ENCODE measurements at places on chromosomes 13 and 19. TPM values are rescaled to one million over a fixed set of nuclear protein-coding genes. Genes with fewer than 3 reads are reported as not detected.

FUT3 gene
- not detected for total RNA-seq

IL4I1 gene
- total RNA-seq = 9.1 TPM

WDR87 gene
- total RNA-seq = not detected

CEACAM3 gene
- not detected for total RNA-seq

LIG4 gene
- total RNA-seq = 9.2 TPM

GFY gene
- total RNA-seq = not detected

GJB6 gene
- not detected for total RNA-seq

ADGRE1 gene
- total RNA-seq = not detected

GDF15 gene
- total RNA-seq = 165 TPM

DNA sequence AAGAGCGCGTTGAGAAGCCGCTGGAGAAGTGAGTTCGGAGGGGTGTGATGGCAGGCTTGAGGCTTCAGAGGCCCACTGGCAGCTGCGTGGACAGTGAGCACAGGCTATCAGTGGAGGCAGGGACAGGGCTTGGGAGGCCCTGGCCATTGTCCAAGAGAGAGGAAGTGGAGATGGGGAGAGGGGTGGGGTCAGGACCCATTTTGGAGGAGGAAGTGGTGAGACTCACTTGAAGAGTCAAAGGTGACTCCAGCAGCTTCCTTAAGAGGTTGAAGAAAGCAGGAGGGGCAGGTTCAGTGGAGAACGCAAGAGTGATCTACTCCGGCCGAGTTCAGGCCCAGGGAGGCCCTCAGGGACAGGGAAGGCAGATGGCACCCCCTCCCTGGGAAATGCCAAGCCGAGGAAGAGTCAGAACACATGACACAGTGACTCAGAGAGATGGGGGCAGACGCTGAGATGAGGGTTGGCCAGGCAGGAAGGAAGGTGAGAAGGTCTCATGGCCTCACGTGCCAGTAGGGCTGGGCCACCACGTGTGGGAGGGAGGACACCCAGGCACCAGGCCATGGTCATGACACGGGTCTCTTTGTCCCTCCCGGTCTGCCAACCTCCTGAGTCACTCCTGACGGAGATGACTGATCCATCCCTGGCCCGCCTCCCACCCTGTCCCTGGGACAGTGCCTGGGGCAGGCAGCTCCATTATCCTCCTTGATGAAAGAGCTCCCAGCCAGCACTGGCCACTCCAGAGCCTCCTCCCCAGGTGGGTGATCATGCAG lies 10.1 kb upstream of the CD22 start:
- DNase-seq = peak; percentile 48

- DNase-seq = no peak
Observed at GRCh38 chr13:109355875-109356434, 430.4 kb downstream of the IRS2 start.

DNA sequence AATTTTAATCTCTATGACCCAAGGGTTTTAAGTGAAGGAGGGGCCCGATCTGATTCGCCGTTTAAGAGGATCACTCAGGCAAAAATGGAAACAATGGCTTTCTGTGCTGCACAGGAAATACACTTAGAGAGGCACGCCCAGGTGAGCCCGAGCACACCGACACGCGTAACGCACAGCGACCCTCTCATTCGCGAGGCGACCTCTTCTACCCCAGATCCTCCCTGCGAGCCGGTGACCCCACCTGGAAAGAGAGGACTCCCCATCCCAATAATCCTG lies 216 bp downstream of the SH2D3A start:
- DNase-seq = no peak

DNA sequence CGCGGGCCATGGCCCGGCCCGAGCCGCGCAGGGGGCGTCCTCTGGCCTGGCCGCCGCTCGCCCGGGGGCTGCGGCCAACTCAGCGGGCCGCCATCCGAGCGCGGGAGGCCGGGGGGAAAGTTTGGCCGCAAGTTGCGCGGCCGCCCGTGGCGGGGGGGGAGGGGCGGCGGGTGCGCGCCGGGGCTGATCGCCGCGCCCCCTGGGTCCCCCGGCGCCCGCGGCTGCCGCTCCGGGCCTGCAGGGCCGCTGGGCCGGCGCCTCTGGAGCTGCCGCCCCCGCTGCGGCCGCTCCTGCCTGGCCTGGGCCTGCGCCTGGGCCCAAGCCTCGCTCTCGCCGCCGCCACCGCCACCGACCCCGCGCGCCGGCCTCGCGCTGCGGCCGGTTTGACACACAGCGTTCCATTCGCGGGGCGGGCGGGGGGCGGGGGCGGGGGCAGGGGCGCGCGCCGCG lies at the start of gene NR2F6:
Gene NR2F6, minus strand, starts transcription at position 385 of the 450 bp plus-strand sequence. CDS start 699 bp downstream, outside the sequence.
- DNase-seq = no peak

GRCh38 chr13:21822029-21822428 lies 151.2 kb downstream of the FGF9 start:
- DNase-seq = no peak

DNA sequence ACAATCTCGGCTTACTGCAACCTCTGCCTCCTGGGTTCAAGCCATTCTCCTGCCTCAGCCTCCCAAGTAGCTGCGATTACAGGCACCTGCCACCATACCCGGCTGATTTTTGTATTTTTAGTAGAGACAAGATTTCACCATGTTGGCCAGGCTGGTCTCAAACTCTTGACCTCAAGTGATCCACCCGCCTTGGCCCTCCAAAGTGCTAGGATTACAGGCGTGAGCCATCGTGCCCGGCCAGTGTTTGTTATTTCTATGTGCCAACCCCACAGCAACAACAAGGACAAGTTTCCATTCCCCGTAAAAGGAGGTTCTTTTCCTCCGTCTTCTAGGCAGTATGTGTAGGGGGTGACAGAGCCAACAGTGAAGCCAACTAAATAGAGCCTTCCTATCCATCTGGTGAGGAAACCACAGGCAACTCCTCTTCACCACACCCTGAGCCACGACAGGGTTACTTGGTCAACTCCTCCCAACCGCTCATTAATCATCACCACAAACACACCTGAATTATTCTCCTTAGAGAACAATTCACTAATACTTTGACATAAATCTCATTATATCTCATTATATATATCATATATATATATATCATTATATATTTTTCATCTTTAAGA lies 25.5 kb downstream of the FOXO1 start:
- DNase-seq = no peak

DNA sequence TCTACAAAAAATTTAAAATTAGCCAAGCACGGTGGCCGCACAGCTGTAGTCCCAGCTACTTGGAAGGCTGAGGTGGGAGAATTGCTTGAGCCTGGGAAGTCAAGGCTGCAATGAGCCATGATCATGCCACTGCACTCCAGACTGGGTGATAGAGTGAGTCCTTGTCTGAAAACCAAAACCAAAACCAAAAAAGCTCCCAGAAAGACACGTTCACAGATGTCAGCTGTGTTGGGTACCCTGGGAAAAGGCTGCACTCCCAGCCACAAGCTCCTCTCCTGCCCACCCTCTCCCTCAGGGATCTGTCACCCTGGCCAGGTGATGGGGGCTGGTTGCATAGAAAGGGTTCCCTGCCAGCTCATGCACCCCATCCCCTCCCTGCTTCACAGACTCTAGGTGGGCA lies 53.3 kb downstream of the RNF6 start:
- no peak for DNase-seq

DNA sequence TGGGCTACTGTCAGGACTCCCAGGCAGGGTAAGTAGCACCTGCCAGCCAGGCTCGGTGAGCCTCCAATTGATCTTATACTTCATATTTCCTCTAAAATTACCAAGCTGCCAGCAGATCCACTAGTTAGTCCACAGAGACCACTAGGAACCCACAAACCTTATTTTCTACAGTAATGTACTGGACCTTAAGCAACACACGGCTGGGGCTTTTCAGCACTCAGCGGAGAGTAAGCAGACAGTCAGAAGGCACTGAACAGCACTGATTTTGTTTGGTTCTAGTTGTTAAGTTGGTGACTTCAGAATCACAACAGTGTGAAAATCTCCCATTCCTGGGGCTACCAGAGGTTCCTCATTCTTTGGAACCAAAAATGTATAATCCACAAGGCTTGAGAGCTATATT lies 56.1 kb downstream of the MRPL57 start:
- no peak for DNase-seq

GRCh38 chr13:31862828-31863227 lies 123.5 kb downstream of the RXFP2 start:
- no peak for DNase-seq

DNA sequence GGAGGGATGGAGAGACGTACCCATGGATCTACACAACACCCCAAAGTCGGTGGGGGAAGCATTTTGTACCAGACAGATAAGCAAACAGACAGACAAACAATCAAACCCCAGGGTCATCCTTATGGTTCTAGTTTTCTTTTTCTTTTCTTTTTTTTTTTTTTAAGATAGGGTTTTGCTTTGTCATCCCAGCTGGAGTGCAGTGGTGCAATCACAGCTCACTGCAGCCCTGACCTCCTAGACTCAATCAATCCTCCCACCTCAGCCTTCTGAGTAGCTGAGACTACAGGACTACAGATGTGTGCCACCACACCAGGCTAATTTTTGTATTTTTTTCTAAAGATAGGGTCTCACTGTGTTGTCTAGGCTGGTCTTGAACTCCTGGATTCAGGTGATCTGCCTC lies 17.9 kb upstream of the FBL start:
- DNase-seq = no peak

DNA sequence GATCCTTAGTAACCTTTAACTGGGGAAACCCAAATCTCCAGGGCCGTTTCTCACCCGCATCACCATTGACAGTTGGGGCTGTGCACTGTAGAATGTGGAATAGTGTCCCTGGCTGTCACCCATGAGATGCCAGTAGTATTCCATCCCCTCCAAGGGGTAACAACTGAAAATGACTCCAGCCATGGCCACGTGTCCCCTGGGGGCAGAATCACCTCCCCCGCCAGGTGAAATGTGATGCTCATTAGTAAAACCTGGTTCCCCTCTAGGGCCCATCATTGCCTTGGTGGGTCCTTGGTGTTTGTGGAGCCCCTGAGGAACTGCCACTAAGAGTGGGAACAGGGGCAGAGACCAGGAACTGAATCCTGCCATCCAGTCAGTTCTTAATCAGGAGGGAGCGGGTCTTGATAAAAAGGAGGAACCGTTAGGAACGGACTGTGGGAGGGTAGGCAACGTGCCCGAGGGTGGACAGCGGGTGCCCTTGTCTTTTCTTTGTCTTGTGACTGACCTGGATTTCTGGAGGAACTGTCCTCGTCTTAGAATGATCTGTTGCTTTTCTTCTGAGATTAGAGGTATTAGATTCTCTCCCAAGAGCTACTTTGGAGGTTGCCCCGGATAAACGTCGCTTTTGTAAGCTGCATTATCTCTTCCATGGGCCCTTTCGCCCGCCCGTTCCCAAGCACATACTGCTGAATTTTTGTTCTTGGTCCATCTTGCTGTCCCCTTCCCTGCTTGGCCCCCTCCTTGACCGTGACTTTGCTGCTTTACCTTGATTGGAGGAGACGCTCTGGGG lies 3.5 kb downstream of the MYO9B start:
- no peak for DNase-seq

- DNase-seq = no peak
Observed at GRCh38 chr19:6551607-6552450, 21.0 kb downstream of the TNFSF9 start.

GRCh38 chr19:355134-355533 lies 10.5 kb upstream of the MIER2 start:
- DNase-seq = no peak

DNA sequence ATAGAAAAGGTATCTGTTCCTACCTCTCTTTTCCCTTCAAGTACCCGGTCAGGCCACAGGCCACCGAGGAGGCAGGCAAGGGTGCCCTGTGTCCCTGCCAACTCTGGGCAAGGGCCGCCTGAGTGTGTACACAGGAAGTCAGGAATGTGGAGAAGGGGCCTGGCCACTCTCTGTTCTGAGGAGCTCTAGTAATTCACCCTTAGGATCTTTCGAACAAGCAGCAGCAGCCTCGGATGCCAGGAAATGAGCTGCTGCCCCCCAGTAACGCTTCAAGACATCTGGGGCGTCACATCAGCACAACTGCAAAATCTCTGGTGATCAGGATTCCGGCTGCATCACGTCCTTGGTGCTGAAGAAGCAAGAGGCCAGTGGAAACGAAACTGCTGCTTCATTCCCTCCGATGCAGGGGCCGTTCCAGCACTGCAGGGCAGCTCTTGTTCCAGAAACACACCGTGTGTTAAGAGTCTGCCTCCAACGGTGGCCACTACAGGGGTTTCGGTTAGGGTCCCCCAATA lies 2.0 kb downstream of the RAB20 start:
- no peak for DNase-seq

Data from endothelial cell of umbilical vein (primary cell).